ENCODE measurements at places on chromosomes 12 and 14. TPM values are rescaled to one million over a fixed set of nuclear protein-coding genes. Genes with fewer than 3 reads are reported as not detected.

- peaks cover 67% of the 10 kb centered on the region for H3K4me1 ChIP-seq
- H3K27ac ChIP-seq = peak overlapping the region; percentile 19
- no peak for DNase-seq
- no peak overlapping the region for H3K4me3 ChIP-seq
- peaks cover 6% of the 10 kb centered on the region for H3K36me3 ChIP-seq
- H3K27me3 ChIP-seq = no peaks in the 10 kb centered on the region
Observed at GRCh38 chr14:69093631-69094421, 59.1 kb downstream of the DCAF5 start.

The KRT5 gene
- polyA plus RNA-seq = not detected

DNA sequence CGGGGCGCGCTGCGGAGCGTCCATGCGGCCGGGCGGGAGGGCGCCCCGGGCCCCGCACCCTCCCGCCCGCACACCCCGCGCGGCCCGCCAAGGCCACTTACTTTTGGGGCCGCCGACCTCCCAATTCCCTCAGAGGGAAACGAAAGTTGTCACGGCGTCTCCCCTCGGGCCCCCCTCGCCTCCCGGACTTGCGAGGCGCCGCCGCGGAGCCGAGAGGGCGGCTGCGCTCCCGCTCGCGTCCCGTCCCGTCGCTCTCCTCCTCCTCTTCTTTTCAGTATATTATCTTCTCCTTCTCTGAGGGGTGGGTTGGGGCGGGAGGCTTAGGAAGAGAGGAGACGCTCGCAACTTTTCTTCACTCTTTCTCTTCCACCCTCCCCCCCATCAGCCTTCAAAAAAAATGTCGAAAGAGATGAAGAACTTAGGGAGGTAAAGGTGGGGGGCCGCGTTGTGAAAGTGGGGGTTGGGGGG lies 613 bp downstream of the DUSP16 start:
- H3K4me1 ChIP-seq = peaks cover 22% of the 10 kb centered on the region
- DNase-seq = peak; percentile 44
- H3K4me3 ChIP-seq = peak overlapping the region; percentile 94
- H3K36me3 ChIP-seq = no peaks in the 10 kb centered on the region
- peak overlapping the region; percentile 93 for H3K27ac ChIP-seq
- peaks cover 9% of the 10 kb centered on the region for H3K27me3 ChIP-seq

GRCh38 chr12:26870491-26871419 lies 37.8 kb upstream of the ITPR2 start:
- DNase-seq = no peak
- peaks cover 18% of the 10 kb centered on the region for H3K4me1 ChIP-seq
- H3K4me3 ChIP-seq = no peak overlapping the region
- peaks cover 2% of the 10 kb centered on the region for H3K27me3 ChIP-seq
- no peaks in the 10 kb centered on the region for H3K36me3 ChIP-seq

GRCh38 chr12:112206944-112207343 lies 81.6 kb downstream of the TRAFD1 start:
- H3K27me3 ChIP-seq = peaks cover 3% of the 10 kb centered on the region
- no peak for DNase-seq
- peaks cover 13% of the 10 kb centered on the region for H3K4me1 ChIP-seq
- no peak overlapping the region for H3K4me3 ChIP-seq
- no peak overlapping the region for H3K27ac ChIP-seq

GRCh38 chr12:115639648-115640012 lies 637.9 kb downstream of the MED13L start:
- no peak overlapping the region for H3K4me3 ChIP-seq
- no peaks in the 10 kb centered on the region for H3K4me1 ChIP-seq
- no peak for DNase-seq
- no peaks in the 10 kb centered on the region for H3K27me3 ChIP-seq
- no peak overlapping the region for H3K27ac ChIP-seq
- no peaks in the 10 kb centered on the region for H3K36me3 ChIP-seq
